ENCODE measurements at places on chromosomes 12 and 14. TPM values are rescaled to one million over a fixed set of nuclear protein-coding genes. Genes with fewer than 3 reads are reported as not detected.
A peak's percentile ranks its signal among the peaks of the same experiment; 100 is the strongest.

DNA sequence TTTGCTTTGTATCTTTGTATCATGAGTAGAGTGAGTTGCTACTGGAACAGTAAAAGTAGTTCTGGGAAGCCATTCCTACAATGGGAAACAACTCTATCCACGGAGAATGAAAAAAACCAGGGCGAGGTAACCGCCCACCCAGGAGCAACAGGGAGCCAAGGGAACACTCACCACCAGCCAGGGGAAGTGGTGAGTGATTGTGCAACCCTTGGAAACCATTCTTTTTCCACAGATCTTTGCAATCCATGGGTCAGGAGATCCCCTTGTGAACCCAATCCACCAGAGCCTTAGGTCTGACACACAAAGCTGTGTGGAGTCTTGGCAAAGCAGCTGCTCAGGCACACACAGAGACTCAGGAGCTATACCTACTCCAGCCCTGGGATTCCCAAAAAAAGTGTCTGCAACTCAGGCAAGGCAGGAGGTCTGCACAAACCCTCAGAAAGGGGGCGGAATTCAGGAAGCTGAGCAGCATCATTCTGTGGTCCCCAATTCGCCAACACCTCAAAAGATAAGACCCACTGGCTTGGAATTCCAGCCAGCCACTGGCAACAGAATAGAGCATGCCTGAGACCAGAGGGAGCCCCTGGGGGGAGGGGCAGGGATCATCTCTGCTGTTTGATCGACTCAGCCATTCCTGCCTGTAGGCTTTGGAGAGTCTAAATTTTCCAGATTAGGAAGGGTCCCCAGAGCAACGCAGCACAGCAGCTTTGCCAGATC lies 52.1 kb upstream of the PPFIA2 start:
- peaks cover 26% of the 10 kb centered on the region for H3K4me1 ChIP-seq
- H3K36me3 ChIP-seq = no peaks in the 10 kb centered on the region
- no peak overlapping the region for H3K27ac ChIP-seq

DNA sequence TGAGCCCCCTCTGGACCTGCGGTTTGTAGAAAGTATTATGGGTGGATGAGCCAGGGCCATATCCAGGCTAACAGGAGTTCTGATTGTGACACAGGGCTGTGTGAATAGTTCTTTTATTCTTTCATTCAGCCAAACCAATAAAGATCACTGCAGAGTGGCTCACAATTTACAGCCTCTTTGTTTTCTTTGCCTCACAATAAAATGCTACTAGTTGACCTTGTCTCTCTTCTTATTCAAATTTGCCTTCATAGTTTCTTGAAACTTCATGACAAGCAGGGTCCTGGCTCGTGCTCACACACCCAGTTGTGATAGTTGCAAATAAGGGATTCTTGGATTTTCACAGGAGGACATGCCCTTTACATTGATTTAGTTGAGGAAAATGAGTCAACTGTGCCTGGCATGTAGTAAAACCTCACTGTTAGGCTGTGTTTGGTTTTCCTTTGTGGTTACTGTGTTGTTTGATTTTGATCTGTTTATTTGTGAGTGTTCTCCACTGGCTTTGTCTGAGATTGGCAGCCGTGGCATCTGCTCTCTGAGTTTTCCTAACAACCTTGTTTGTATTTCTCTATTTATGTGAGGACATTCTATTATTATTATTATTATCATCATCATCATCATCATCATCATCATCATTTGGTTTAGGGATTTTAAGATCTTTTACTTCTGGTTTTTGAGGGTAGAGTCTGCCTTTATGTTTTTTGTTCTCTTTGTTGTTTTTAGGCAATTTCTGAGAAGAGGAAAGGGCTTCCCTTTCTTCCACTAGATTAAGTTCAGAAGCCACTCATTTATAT lies 2.7 kb upstream of the KRT6B start:
- no peak overlapping the region for H3K27ac ChIP-seq
- H3K4me3 ChIP-seq = no peak overlapping the region
- peaks cover 4% of the 10 kb centered on the region for H3K27me3 ChIP-seq
- H3K36me3 ChIP-seq = no peaks in the 10 kb centered on the region

GRCh38 chr12:131895640-131896079 lies 1.2 kb downstream of the ULK1 start:
- no peaks in the 10 kb centered on the region for H3K36me3 ChIP-seq
- H3K4me3 ChIP-seq = peak overlapping the region; percentile 78
- H3K27me3 ChIP-seq = no peaks in the 10 kb centered on the region

DNA sequence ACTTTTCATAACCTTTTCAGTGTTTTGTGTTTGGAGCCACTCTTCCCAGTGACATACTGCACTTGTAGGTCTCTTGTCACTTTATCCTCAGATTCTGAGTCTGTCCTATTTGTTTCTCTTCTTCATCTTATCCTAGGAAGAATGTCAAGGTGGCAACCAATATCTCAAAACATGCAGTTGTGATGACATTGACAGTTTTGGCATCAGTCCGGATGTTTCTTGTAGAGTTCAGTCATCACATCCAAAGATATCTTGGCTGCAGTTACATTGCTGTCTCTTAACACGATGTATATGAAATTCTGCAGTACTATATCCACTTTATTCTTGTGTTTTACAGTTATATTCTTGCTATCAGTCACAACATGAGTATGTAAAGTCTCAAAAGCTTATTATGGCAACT lies 6.4 kb downstream of the ADIPOR2 start:
- peaks cover 64% of the 10 kb centered on the region for H3K4me1 ChIP-seq
- no peak for DNase-seq
- H3K36me3 ChIP-seq = peaks cover 39% of the 10 kb centered on the region
- no peak overlapping the region for H3K4me3 ChIP-seq

DNA sequence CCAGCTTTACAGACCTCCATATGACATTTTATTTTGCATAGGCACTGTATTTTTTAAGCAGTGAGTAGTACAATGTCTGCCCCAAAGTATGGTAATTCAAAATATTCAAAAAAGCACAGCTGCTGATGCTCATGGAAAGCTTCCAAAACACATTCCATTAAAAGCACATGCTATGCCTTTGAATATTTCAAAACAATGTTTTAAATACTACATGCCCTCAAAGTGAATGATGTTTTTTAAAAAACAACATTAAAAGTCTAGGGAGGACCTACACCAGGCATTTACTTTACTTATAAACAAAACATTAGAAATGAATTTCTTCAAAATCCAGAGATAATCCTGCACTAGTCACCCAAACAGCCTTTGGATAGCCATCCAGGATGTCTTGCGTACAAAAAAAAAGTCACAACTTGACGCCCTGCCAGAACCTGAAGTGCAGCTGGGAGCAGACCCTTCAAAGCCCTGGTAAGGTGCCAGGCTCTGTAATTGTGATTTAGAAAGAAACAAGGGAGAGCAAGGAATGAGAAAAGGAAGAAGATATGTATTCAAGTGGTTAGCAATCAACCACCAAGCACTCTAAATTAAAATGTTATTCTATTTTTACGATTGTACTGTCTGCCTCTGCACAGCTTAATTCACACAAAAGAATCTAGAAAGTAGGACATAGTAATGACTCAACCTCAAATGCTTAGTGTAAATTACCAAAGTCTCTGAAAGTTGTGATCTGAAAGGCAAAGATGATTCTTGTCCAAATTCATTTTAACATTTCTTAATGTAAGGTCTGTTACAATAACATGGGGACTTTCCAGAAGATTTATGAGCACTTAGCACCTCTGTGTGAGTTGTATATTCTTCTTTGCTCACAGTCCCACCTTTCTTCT lies 31.9 kb downstream of the CEP83 start:
- DNase-seq = no peak
- no peak overlapping the region for H3K4me3 ChIP-seq
- peaks cover 28% of the 10 kb centered on the region for H3K4me1 ChIP-seq
- peak overlapping the region; percentile 77 for H3K27ac ChIP-seq

DNA sequence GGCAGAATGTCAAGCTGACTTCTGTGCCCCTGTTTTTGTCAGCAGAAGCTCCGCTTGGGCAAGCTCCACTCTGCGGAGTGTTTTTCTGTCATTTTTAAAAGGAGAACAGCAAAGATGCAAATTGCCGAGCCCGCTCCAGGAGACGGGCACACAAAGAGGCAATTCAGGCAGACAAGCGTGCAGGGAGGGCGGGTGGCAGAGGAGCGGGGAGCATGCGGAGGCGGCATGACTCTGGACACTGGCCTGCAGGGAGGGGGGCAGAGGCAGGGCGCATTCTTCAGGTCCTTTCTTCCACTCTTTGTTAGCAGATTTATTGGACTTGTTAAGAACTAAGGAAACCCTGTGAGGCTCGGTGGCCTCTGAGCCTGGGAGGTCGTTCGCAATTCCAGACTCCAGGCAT lies 187.3 kb upstream of the RMST start:
- no peak overlapping the region for H3K4me3 ChIP-seq
- H3K27me3 ChIP-seq = peaks cover 23% of the 10 kb centered on the region
- no peaks in the 10 kb centered on the region for H3K36me3 ChIP-seq
- no peaks in the 10 kb centered on the region for H3K4me1 ChIP-seq

GRCh38 chr14:91305650-91306431 lies 61.3 kb upstream of the GPR68 start:
- peaks cover 70% of the 10 kb centered on the region for H3K36me3 ChIP-seq
- no peaks in the 10 kb centered on the region for H3K27me3 ChIP-seq
- H3K27ac ChIP-seq = peak overlapping the region; percentile 77

- no peaks in the 10 kb centered on the region for H3K36me3 ChIP-seq
- H3K27ac ChIP-seq = no peak overlapping the region
- no peaks in the 10 kb centered on the region for H3K4me1 ChIP-seq
- no peak overlapping the region for H3K4me3 ChIP-seq
Observed at GRCh38 chr14:88245321-88245720, 77.7 kb downstream of the KCNK10 start.

DNA sequence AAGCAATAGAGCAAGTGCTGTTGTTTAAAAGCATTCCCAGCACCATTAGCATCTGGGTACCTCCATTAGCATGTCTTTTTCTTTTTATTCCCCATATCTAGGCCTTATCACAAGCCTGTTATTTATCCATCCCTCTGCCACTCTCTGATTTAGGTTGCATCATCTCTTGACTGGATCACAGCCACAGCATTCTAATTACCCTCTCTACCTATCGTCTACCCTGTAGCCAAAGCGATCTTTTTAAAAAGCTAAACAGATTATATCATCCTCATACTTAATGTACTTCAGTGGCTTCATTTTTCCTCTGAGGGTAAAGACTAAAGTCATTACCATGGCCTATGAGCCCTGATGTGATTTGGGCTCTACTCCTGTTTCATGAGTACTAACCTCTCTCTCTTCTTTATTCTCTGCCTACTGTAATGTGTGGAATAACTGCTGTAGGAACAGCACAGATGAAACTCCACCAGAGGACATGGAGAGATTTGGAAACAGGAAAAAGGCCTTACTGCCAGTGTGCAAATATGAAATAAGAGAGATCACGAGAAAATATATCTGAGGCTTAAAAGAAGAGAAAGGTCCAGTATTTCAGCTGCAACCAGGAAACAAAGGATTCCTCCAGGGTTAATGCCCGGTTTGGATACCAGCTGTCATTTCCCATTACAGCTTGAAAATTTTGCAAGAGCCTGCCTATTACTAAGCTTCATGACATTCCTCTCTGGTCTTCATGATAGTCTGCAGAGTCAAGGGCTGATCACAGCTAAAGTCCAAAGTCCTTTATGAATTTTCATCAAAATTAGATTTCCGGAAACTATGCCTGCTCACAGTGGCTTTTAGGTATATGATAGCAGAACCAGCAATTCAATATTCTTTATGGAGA lies 422.5 kb upstream of the PDE3A start:
- no peaks in the 10 kb centered on the region for H3K36me3 ChIP-seq
- H3K4me1 ChIP-seq = no peaks in the 10 kb centered on the region
- H3K27me3 ChIP-seq = no peaks in the 10 kb centered on the region
- no peak for DNase-seq
- H3K4me3 ChIP-seq = no peak overlapping the region

DNA sequence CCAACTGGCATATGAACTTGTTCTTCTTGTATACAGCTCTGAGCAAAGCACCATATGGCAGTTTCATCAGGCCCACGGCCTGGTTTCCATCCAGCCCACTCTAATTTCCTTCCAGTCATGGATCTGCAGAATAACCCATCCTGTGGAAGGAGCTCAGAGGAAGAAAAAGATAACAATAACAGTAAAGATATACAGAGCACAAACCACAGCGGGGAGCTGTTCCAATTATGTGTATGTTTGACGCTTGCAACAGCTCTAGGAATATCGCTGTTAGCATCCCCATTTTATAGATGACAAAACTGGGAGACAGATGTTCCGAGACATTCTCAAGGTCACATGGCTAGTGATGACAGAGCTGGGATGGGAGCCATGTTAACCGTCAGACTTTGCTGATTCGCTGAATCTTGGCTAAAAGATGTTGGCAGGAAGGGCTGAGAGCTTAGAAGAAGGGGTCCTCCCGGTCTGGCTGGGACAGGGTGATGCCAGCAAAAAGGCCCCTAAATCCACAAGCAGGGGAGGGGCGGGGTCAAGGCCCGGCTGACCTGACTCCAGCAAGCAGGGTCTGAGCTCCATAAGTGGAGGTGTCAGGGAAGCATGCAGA lies 34.4 kb upstream of the CIPC start:
- no peak overlapping the region for H3K27ac ChIP-seq
- no peak for DNase-seq
- no peaks in the 10 kb centered on the region for H3K4me1 ChIP-seq
- H3K36me3 ChIP-seq = no peaks in the 10 kb centered on the region
- H3K4me3 ChIP-seq = no peak overlapping the region
- peaks cover 1% of the 10 kb centered on the region for H3K27me3 ChIP-seq

HOXC9 gene
- total RNA-seq = not detected

COX8C gene
- not detected for total RNA-seq

PTHLH gene
- total RNA-seq = not detected

ASCL1 gene
- not detected for total RNA-seq

USP44 gene
- 15.5 TPM for total RNA-seq
